Hematopoietic multipotent progenitor cell treated with erythropoietin and hydrocortisone succinate and interleukin-3 and kit ligand, for 4 days (in vitro differentiated cells): ENCODE measurements at places on chromosomes 4 and X.
A peak's percentile ranks its signal among the peaks of the same experiment; 100 is the strongest.

GRCh38 chr4:125011646-125012045, 299.1 kb upstream of the ANKRD50 start:
- DNase-seq: no peak

DNA sequence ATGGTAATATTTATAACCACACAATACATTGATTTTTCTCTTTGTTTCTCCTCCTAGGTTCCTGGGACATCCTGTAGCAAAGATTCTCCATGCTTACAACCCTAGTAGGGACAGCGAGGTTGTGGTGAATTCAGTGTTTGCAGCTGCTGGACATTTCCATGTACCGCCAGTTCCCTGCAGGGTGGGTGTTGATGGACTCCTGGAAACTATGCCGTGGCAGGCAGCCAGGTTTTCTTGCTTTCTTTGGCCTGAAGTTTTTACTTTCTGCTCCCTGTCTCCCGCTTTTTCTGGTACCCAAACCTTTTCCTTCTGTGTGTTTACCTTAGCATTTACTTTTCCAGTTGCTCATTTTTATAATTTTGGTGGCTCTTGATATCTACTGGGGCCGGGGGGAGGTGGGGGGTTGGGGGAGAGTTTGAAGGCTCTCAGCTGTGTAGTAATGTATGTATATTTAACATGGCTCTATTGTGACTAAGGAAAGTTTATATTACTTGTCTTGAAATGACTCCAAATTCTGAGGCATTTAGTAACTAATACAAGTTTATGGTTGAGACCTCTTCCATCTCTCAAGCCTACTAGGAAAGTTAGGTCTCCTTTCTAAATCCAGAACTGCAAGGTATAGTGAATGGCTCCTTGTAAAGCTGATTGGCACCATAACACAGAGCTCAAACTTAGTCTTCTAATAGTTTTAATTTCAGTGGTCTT, 89.7 kb downstream of the TMEM131L start:
- no peak for DNase-seq

DNA sequence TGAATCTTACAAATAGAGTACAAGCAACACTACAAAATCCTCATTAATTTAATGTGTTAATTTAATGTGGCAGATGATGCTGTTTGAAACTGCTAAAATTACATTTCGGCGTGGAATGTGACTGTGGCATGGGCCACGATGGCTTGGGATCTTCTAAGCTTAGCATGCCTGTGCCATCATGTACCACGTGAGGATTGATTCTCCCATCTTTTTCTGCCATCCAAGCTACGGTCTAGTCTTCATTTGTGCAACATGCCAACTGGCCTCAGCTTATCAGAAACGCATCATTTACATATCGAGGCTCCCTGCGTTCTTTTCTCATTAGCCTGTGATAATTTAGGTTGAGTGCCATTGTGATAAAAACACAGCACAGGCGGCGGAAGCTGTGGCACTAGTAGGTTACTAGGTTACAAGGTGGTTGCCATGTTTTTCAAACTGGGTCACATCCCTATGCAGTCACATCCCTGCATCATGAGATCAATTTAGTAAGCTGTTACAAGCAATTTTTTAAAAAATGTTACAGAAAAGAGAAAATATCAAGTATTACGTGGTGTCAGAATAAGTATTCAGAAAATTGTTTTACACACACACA, 189.9 kb upstream of the RBPJ start:
- no peak for DNase-seq

GRCh38 chr4:55498051-55498450, 48.7 kb downstream of the CLOCK start:
- DNase-seq: no peak

GRCh38 chr4:154452798-154453346, 38.7 kb downstream of the DCHS2 start:
- no peak for DNase-seq

GRCh38 chr4:153512162-153512852, 46.1 kb downstream of the TMEM131L start:
- DNase-seq: no peak

GRCh38 chr4:56653461-56654237, 27.4 kb downstream of the HOPX start:
- DNase-seq: peak; percentile 64

DNA sequence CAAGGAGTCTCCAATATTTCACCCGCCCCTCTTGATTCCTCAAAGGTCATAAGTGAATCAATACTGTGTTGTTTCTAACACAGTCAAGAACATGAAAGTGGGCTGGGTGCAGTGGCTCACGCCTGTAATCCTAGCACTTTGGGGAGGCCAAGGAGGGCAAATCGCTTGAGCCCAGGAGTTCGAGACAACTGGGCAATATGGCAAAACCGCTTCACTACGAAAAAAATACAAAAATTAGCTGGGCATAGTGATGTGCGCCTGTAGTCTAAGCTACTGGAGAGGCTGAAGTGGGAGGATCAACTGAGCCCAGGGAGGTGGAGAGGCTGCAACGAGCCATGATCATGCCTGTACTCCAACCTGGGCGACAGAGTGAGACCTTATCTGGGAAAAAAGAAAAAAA, 3.4 kb downstream of the ACSL1 start:
- DNase-seq: no peak

DNA sequence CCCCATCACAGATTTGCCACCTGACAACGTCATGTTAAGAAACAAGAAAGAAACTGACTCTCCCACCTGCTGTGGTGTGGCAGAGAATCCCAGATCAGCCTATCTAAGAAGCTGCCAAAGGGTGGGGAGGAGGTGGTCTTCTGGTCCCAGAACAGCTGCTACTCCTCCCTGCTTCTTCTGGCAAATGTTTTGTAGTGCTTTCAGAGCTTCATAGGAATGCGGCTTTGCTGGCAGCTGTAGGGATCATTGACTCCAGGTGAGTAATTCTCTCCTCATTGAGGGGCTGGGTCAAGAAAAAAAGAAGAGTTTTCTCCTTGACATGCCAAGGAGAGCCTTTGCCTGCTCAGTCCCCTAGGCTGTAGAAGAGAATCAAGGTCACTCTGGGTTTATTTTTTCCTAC, 23.3 kb downstream of the NRK start:
- DNase-seq: no peak

GRCh38 chr4:10715696-10716095, 31.1 kb upstream of the CLNK start:
- DNase-seq: no peak

DNA sequence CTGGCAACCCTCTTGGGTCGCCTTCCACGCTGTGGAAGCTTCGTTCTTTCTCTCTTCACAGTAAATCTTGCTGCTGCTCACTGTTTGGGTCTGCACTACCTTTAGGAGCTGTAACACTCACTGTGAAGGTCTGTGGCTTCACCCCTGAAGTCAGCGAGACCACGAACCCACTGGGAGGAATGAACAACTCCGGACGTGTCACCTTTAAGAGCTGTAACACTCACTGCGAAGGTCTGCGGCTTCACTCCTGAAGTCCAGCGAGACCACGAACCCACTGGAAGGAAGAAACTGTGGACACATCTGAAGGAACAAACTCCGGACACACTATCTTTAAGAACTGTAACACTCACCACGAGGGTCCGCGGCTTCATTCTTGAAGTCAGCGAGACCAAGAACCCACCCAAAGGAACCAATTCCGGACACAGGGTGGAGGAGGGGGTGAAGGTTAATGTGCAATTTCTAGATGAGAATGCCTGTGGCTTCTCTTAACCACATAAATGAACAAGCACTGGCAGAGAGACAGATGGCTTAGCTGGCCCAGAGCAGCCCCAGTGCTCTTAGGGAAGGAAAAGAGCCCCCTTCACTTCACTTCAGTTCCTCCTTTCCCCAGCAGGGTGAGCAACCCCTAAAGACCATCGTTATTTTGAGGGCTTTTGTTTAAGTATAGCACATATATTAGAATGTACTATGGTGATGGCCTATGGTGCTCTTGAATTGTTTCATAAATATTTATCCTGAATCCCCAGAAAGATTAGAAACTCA, 73.0 kb downstream of the LUZP4 start:
- DNase-seq: peak; percentile 84

- DNase-seq: no peak
Observed at GRCh38 chrX:140360924-140361323, 143.9 kb downstream of the SOX3 start.

DNA sequence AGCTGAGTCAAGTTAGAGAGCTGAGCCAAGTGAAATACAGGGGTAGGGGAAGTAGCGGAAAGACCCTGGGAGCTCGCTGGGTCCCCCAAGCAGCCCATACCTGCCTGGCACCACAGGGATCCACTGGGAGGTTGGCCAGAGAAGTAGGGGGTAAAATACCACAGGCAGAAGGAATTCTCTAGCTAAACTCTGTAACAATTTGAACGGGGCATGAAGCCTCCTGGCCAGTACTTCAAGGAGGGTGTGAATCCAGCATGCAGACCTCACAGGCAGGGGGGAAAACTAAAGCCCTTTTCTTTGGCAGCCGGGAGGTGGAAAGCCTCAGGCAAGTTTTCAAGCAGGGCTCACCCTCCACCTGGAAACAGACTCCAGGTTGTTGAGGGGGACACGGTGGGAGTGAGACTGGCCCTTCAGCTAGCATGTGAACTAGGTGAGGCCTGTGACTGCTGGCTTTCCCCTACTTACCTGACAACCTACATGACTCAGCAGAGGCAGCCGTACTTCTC, 3.7 kb upstream of the UGT2A1 start:
- no peak for DNase-seq

DNA sequence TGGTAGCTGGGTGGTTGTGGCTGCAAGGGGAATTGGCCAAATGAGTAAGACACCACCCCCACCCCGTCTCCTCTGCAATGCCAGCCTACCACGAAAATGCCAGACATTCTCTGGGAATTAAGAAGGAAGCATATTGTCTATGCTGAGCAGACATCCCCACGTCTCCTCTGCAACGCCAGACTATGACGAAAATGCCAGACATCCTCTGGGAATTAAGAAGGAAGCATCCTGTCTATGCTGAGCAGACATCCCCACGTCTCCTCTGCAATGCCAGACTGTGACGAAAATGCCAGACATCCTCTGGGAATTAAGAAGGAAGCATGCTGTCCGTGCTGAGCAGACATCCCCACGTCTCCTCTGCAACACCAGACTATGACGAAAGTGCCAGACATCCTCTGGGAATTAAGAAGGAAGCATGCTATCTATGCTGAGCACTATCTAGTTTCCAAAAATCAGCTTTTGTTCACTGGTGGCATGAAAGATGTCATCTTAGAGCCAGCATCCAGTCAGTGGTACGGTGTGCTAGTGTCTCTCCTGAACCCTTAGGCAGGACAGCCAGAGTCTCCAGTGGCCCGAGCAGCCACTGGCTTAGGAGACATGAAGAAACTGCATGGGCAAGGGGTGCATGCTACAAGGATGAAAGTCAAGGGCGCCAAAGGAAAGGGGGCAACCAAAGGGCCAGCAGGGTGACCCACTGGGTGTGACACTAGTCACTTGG, 339.8 kb upstream of the FRG1 start:
- DNase-seq: no peak

DNA sequence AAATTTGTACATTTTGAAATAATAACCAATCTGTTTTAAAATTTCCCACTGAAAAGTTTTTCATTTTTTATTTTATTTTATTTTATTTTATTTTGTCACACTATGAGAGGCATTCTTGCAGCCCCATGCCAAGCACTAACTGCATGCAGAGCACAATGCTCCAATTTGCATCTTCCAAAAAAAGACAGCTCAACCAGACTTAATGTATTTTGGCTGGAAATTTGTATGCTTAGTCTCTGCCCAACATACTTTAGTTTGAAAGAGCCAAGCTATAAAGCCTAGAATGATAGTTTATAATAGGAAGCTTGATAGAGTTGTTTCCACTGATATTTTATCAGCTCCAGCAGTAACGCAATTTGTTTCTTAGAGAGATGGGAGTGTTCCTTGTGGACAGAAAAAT, 235.5 kb downstream of the GALNTL6 start:
- DNase-seq: no peak

GRCh38 chr4:178599521-178599920, 1157.3 kb upstream of the AGA start:
- peak; percentile 5 for DNase-seq

DNA sequence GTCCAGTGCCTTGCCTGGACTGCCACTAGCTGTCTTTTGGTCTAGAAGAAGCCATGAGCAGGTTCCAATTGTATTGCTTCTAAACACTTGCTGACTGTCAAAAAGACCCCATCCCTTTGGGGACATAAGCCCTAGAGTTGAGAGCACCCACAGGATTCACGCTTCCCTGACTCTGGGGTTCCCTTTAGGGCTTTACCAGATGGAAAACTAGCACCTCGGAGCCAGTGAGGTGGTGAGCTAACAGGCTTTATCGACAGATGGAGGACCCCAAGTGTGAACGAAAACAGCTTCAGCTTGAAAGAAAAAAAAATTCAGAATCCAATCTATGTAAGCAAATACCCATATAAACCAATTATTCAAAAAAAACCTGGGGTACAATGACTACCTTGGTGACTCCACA, 90.8 kb downstream of the NAA11 start:
- DNase-seq: no peak

DNA sequence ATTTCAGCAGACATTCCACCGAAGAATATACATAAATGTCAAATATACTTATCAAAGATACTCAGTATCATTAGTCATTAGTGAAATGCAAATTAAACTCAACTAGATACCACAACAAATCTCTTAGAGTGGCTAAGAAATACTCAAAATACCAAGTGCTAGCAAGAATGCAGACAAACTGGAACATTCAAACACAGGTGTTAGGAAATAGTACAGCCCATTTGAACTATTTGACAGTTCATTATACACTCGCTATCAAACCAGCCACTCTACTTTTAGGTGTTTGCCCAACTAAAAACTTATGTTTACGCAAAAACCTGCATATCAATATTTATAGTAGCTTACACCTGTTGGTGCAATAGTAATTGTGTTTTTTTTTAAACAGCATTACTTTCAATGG, 8.8 kb downstream of the ADAM29 start:
- DNase-seq: no peak

DNA sequence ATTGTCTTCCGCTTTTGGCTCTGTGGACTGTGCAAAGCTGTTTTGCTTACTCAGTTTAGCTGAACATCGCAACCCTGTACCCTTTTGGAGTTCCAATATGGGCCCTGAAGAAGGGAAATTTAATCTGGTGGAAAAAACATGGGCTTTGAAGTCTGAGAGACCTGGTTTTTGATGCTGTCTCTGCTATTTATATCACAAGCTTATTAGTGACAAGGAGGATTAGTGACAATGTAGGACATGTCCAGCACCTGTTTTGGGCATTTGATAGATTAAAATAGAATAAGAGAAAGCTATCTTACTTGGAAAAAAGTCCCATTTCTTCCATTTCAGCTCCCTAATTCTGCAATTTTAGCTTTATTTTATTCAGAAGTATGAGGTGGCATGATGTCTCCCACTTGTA, 417.3 kb downstream of the SPRY1 start:
- DNase-seq: no peak

- no peak for DNase-seq
Observed at GRCh38 chr4:140485939-140486338, 12.2 kb downstream of the MGAT4D start.

- no peak for DNase-seq
Observed at GRCh38 chr4:76779740-76780459, 118.0 kb downstream of the SOWAHB start.

DNA sequence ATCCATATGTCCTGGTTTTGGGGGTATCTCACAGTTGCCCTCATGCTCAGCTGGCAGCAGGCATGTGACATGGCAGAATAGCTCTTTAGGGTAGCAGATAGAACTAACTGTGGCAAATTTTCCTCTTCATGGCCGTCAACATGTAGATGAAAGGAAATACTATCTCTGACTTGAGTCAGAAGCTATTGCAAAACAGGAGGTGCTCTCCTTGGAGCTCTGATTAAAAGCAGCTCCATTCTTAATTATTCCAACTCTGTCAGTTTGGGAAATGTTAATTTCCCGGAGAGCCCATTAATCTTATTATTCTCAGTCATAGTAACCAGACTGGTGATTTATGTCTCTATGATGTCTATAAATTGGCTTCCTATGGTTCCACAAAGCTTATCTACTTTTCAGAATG, 18.2 kb downstream of the IL13RA1 start:
- DNase-seq: no peak
